ENCODE measurements at places on chromosomes 13 and 19.

GRCh38 chr13:29059800-29060199 is 239.7 kb downstream of the MTUS2 start:
- no peak for DNase-seq

DNA sequence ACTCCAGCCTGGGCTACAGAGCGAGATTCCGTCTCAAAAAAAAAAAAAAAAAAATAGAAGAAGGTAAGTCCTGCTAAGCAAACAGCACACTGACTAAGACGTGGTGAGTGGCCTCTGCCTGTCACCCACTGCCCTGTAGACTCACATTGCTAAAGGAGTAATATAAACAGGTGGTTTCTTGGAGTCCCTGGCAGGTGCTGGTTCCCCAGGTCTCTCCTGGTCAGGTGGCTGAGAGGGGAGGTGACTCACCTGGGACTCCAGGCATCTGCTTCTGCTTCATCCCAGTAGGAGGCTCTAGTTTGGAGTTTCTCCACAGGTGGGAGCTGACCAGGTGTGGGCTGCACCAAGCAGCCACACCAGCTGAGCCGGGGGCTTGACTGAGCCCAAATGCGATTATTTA is at the start of gene OR10H1:
OR10H1 (minus strand) TSS at position 359 of the 400 bp plus-strand sequence. CDS start 7,627 bp downstream, outside the sequence.
- DNase-seq: no peak

- no peak for DNase-seq
These were observed 195.2 kb downstream of the TSHZ3 start for GRCh38 chr19:31154021-31154420.

- DNase-seq: no peak
These were observed 96.3 kb downstream of the EPSTI1 start for GRCh38 chr13:42895776-42896175.

GRCh38 chr19:18776288-18776594 is 14.9 kb downstream of the COMP start:
- DNase-seq: no peak

- DNase-seq: no peak
These were observed 221.3 kb upstream of the TRPC4 start for GRCh38 chr13:38090913-38091312.

- no peak for DNase-seq
These were observed 70.6 kb downstream of the ESD start for GRCh38 chr13:46726347-46726746.

DNA sequence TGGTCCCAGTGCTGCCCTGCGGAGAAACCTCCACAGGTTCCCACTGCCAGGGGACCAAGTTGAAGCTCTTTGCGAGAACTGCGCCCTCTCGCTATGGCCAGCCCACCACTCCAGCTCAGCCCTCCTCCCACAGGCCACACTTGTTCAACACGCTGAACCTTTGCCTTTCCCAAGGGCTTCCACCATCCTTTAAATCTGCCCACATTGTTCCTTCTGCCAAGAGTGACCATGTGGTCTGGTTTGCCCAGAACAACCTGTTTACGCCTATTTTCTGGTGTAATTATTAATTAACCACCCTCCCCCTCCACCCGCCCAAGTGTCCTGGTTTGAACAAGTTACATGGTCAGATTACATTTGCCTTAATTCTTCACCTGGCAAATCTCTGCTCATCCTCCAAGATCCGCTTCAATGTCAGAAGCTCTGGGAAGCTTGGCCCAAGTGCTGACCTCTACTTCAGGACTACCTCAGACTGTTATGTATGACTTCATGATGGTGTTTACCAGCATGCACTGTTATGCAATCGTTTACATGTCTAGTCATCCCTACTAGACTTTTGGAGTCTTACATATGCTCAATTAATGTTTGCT is 12.0 kb upstream of the USP12 start:
- DNase-seq: no peak

- DNase-seq: no peak
These were observed 12.0 kb downstream of the B3GNT3 start for GRCh38 chr19:17806945-17807344.

DNA sequence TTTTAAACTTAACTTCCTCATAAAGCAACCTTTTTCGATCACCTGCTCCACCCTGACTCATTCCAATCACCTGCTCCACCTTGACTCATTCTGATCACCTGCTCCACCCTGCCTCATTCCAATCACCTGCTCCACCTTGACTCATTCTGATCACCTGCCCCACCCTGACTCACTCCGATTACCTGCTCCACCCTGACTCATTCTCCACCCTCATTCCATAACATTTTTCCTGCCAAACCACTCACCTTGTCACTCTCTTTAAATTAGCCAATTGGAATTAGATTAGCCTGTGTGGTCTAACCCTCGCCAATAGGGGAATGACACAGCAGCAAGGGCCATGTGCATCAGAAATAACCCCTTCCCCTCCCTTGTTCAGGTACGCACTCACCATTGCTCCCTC is 31.9 kb upstream of the ZNF83 start:
- DNase-seq: no peak

DNA sequence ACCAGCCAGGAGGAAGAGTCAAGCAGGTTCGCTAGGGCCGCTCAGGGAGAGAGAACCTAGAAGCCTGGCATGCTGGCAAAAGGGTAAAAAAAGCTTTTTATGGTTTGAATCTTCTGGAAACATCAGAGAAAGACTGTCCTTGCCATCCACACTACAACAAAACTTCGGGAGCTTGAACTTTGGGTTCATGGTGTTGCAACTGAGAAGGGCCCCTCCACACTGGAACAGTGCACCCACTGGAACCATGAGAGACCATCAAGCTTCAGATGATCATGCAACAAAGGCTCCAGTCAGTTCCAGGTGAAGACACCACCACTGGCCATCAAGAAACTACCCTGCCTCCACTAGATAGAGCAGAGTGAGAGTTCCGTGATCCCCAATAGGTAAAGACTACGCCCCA is 170.1 kb downstream of the RGCC start:
- no peak for DNase-seq

DNA sequence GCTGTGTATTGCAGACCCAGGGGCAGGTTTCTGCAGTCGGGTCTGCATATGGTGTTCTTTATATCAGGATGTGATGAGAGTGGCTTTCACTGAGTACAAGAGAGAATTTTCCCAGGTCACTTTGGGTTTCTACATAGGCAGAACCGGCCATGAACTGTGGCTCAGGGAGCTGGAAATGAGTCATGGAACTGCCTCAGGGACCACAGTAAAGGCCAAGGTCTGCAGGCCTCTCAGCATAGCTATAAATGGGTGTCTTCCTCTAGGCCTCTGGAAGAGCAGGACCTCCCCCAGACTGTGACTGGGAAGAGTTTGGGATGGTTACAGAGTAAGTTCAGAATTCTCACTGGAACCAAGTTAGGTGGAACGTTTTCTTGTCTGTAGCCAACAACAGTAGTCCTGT is 51.8 kb upstream of the ZNF681 start:
- DNase-seq: no peak

DNA sequence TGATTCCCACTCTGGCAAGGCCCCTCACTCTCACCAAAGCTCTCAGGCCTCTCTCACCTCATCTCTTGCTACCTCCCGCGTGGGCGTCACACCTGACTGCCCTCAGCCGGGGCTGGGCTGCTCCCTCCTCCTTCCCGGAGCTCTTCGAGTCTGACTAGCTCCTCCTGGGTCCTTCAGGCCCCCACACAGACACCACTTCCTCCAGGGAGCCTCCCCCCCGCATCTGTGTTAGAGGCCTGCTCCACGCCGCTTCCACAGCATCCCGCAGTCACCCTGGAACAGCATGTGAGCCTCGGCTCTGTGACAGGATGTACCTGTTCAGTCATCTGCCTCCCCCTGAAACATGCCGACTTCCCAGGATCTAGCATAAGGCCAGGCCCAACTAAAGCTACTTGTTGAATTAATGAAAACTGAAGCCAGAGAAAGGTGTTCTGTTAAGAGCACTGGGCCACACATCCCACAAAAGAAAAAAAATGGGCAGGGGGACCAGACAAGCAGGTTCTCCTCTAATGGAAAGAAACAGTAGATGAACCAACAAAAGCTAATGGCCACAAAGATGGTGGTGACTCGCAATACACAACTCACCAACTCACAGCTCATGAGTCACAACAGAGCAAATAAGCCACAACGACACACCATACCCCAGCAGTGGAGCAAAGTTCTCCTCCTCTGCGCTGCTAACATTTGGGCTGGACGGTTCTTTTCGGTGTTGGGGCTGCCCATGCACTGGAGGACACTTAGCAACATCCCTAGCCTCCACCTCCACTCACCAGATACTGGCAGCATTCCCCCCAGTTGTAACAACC is 3.0 kb downstream of the PPP6R1 start:
- no peak for DNase-seq

DNA sequence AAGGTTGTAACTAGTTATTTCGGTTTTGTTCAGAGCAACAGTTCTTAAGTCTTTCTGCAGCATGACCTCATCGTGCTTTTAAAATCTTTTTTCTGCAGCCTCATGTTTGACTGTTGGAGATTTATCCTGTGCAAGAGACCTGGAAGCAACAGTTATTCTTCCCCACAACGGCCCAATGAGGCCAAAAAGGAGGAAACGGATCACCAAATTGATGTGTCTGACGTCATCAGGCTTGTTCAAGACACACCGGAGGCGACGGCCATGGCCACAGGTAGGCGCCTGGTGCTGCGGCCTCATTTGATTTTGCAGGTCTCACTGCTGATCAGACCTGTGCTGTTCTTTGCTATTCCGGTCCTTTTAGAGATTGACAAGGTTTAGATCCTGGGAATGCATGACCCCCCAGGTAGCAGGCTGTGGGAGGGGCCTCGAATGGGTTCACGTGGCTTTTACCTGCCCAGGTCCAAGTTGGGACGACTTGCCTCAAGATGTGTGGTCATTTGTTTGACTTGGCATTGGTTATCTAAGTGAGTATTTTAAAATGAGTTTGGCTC is 66.8 kb upstream of the MCF2L start:
- no peak for DNase-seq

GRCh38 chr19:29681422-29682235 is 16.4 kb downstream of the PLEKHF1 start:
- DNase-seq: no peak

GRCh38 chr13:114285166-114285808 is 3.9 kb downstream of the UPF3A start:
- DNase-seq: no peak

- no peak for DNase-seq
These were observed 600 bp upstream of the CAPN12 start for GRCh38 chr19:38744874-38745273.

DNA sequence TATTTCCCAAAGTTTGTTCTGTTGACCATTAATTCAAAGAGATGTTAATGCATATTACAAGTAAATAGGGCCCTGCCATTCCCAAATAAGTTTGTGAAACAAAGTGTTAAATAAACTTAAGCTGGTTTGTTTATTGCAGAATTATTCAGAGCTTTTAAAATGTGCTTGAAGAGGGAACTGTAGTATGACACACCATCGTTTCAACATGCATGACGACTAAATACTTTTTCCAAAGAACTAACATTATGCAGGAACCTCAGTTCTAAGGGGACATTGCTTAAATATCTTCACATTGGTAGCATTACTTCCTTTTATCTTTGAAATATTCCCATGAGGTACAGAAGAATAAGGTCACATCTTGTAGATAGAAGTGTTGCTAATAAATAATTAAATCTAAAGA is 14.6 kb downstream of the LHFPL6 start:
- no peak for DNase-seq

GRCh38 chr13:98917116-98917515 is 60.7 kb downstream of the DOCK9 start:
- DNase-seq: no peak

GRCh38 chr19:33879818-33880575 is 83.3 kb downstream of the KCTD15 start:
- no peak for DNase-seq

DNA sequence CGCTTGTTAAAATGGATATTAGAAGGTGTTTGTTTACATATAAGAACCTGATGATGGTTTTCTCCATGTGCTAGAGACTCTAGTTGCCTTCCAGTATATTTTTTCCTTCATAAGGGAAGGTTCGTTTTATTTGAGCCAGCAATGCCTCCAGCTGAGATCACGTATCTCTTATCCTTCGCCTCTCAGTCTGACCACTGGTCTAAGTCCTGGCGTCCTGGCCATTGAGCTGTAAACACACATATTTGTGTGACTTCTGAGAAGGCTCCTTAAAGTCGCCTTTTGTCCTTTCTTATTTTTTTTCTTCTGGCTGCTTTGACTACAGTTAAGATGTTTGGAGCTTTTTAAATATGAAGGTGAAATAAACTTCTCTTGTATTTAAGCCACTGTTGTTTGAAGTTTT is 23.7 kb upstream of the GPR183 start:
- no peak for DNase-seq

GRCh38 chr19:47494211-47494547 is 10.2 kb upstream of the KPTN start:
- no peak for DNase-seq

- DNase-seq: no peak
These were observed 406.9 kb upstream of the SLC10A2 start for GRCh38 chr13:103473081-103473480.

DNA sequence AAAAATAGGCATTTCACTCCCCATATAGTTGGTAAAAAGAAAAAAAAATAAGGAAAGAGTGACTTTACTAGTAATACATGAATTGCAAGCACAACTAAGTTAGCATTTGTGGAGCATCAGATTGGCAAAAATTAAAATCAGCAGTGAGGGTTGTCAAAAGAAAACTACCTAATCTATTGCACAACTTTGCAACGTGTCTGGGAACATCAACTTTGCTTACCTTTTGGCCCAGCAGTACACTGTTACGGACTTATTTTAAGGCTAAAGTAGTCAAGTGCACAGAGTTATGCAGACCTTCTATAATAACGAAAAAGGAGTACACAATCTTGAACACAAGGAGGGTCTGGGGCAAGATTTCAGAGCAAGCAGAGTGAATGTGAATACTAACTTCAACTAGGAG is 102.6 kb downstream of the MIPEP start:
- no peak for DNase-seq

- no peak for DNase-seq
These were observed 6.7 kb downstream of the ERCC5 start for GRCh38 chr13:102852556-102852955.

DNA sequence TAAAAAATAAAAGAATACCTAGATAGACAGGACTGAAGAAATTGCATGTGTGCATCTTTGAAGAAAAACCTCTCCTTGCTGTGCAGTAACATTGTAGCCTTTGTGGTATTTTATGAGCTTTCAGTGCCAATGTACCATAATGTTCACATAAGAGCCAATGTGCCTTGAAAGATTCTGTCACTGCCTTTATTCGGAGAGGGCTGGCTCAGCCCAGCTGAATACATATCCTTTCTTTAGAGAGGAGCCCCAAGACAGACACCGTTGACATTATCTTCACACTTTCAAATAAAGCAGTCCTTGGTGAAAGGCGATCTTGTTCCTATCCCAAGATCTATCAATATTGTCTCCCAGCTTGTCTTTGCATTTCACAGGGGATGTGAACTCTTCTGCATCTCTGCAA is 18.5 kb upstream of the CNMD start:
- DNase-seq: no peak

GRCh38 chr19:49929121-49929610 is at the start of the genes ATF5 and NUP62:
Gene ATF5 (plus strand): TSS chr19:49929205. CDS start chr19:49930851, 1,646 bp downstream.
Gene NUP62 (minus strand): TSS chr19:49929504. CDS start chr19:49909807, 19,697 bp downstream.
- peak; percentile 93 for DNase-seq
